M059J (cell line): ENCODE measurements at places on chromosomes 5 and 9. TPM values are rescaled to one million over a fixed set of nuclear protein-coding genes. Genes with fewer than 3 reads are reported as not detected.
A peak's percentile ranks its signal among the peaks of the same experiment; 100 is the strongest.

GRCh38 chr5:139473105-139473504 lies 2.3 kb downstream of the SMIM33 start:
- DNase-seq, result no peak

DNA sequence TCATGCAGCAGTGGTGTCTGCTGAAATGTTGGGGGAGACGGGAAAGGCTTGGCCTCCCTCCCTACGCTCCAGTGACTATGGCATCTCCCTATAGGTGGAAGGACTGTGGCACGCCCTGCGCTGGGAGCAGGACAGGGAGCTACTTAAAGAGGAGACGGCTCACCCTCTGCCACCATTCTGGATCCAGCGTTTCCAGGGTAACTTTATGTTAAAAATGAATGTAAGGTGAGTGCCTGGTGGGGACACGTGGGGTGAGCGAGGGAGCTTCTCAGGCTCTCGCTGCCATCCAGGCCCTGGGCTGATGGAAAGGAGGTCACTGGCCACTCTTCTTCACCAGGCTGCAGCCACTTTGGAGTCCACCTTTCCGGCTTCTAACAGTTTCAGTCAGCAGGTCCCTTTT lies 15.7 kb downstream of the PAEP start:
- no peak for DNase-seq

PHF24 gene
- total RNA-seq, result not detected in 2 replicates

- DNase-seq, result no peak
Measured at GRCh38 chr9:125609744-125610143, 97.3 kb downstream of the MAPKAP1 start.

- no peak for DNase-seq
Measured at GRCh38 chr5:140694276-140694675, 3.0 kb downstream of the HARS2 start.

GRCh38 chr9:124342776-124343485 lies 72.3 kb downstream of the PSMB7 start:
- peak; percentile 98 for DNase-seq

DNA sequence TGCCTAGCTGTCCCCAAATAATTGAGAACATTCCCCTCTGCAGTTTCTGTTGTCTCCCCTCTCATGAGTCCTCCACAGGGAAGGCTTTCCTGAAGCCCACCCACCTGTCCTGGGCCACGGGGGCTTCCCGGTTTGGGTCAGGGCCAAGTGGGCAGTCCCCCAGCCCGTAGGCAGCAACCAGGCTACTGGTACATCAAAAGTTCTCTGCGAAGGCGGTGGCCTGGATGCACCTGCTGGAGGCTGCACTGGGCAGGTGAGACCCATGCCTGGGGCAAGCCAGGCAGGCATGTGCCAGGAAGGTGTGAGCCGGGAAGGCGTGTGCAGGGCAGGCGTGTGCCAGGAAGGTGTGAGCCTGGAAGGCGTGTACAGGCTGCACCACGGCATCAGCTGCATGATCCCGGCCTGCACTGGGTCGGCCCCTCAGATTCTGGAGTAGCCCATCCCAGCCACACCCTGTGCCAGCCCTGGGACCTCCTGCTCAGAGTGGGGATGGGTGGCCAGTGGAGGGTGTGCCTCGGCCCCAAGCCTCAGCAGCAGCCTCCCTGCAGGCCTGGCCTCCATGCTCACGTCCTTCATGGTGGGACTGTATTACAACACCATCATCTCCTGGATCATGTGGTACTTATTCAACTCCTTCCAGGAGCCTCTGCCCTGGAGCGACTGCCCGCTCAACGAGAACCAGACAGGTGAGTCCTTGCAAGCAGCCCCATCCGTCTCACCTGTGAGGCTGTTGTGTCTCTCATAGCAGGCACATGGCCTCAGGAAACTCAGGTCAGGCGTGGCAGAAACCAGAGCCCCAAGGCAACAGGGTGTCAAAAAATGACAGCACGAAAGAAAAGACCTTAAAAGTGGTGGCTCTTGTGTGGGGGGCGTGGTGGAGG lies 8.7 kb downstream of the SLC6A19 start:
- no peak for DNase-seq

DNA sequence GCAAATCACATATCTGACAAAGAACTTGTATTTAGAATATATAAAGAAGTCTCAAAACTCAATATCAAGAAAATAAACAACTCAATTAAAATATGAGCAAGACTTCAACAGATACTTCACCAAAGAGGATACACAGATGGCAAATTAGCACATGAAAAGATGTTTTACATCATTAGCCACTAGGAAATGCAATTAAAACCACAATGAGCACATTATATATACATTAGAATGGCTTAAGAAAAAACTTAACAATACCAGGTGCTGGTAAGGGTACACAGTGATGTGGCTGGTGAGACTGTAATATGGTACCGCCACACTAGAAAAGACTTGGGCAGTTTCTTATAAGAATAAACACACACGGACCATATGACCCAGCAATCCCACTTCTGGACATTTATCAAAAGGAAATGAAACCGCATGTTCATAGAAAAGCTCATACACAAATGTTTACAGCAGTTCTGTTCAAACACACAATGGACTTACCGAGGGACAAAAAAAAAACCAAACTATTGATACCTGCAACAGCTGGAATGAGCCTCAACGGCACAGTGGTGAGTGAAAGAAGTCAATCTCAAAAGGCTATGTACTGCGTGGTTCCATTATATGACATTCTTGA lies 27.6 kb downstream of the SEMA4D start:
- no peak for DNase-seq

DNA sequence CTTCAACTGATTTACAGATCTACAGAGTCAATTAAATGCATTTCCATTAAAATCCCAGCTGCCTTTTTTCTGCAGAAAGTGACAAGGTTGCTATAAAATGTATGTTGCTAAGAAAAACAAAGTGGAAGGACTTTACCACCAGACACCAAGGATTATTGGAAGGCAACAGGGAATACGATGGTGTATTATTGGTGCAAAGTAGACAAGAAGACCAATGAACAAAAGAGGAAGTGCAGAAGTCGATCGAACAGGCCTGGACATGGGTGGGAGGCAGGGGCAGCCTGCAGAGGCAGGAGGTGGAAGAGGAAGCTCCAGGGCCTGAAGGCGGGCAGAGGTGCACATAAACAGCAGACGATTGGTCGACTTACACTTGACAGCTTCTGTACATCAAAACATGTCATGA lies 10.6 kb upstream of the SLC6A19 start:
- no peak for DNase-seq

- no peak for DNase-seq
Measured at GRCh38 chr5:31656806-31657205, 17.9 kb downstream of the PDZD2 start.

DNA sequence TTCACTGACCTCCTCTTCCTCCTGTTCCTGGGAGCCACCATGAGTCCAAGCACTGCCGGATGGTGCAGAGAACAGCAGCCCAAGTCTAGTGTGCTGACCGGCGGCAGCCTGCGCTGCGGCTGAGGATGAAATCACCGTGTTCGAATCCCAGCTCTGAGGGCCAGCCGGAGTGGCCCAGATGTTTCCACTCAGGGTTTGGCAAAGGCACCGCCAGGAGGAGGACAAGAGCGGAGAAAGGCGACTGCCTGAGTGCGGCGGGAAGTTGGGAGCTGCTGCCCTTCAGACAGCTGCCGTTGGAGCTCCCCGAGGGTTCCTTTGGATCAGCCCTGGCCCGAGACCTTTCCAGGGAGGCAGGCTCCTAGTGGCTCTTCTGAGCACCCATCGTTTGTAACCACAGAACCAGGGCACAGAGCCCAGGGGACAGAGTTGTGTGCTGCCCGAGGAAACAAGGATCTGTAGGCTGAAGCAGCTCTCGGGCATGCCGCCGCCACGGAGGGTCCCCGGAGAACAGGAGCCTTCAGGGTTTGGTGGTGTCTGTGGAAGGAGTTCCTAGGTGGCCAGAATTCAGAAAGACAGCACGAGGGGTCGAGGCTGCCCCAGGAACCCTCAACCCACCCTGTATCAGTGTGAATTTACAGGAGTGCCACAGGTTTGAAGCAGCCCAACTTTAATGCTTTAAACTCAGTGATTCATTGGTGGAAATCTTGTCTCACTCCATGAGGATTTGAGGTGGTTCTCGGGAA lies 115.6 kb upstream of the COL5A1 start:
- DNase-seq, result peak; percentile 39

SPAG8 gene
- total RNA-seq, result 0.86 and 2.3 TPM in 2 replicates

GRCh38 chr5:100537946-100538345 lies 2.8 kb downstream of the FAM174A start:
- no peak for DNase-seq

- no peak for DNase-seq
Measured at GRCh38 chr5:52502460-52502999, 285.2 kb upstream of the ITGA1 start.

GRCh38 chr9:16329671-16330113 lies 540.8 kb downstream of the BNC2 start:
- DNase-seq, result no peak

DNA sequence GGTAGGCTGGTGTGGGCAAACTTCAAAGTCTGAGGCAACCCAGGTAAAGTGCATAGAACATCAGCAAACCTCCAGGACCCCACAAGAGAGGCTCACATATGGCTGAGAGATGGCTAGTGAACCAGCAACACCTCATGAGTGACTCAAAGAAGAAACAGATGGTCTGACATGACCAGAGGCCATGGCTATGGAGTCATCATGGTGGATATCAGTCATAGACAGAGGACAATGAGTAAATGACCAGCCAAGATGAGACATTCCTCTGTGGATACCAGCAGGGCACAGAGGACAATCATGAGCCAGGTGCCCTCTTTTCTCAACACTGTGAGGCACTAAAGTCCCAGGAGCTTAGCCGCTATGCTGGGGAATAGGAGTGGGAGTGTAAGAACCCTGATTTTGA lies 180.8 kb downstream of the RASEF start:
- DNase-seq, result peak; percentile 78

- no peak for DNase-seq
Measured at GRCh38 chr5:42982107-42982622, 58.0 kb downstream of the ANXA2R start.

GRCh38 chr9:128107468-128108268 lies 19.9 kb downstream of the PTGES2 start:
- DNase-seq, result no peak

- no peak for DNase-seq
Measured at GRCh38 chr9:96350866-96351265, 32.6 kb downstream of the SLC35D2 start.

RPS14 gene
- 1,412 and 1,643 TPM in 2 replicates for total RNA-seq

ST8SIA4 gene
- 0.10 and 0.17 TPM in 2 replicates for total RNA-seq

DNA sequence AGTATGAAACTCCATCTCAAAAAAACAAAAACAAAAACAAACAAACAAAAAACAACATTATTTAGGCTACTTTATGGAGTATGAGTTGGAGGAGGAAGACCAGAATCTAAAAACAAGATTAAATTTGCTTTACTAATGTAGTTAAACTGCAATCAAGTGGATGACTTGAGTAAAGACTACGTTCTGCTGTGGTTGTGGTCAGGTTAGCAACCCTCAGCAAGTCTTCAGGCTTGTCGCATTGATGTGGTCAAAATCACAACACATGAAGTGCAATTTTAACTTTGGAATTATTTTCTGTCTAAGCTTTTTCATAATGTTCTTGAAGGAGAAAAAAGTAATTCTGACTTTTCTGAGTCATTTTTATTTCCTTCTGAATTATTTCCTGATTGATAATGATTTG lies 43.1 kb downstream of the PDE6A start:
- no peak for DNase-seq

CATSPER3 gene
- not detected in 2 replicates for total RNA-seq

DNA sequence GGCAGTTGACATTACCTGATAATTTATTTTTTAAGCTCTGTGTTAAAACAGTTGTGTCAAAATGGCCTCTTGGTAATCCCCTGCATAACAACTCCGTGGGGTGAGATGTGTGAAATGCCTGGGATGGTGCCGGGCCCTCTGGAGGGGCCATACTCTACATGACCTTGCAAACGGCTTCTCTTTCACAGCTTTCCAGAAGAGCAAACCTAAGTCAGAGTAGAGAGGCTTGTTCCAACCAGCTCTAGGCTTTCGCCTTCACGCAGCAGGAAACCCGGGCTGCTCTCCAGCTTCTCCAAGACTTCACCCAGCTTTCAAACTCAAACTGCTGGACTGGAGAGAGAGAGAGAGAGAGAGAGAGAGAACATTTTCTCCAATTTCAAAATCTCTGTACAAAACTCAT lies 120.1 kb downstream of the SNX18 start:
- DNase-seq, result no peak

GPX8 gene
- total RNA-seq, result 155 and 179 TPM in 2 replicates

- no peak for DNase-seq
Measured at GRCh38 chr5:28414619-28415018, 1376.2 kb upstream of the CDH9 start.

GRCh38 chr5:42611437-42611836 lies 145.2 kb upstream of the CCDC152 start:
- no peak for DNase-seq

DNA sequence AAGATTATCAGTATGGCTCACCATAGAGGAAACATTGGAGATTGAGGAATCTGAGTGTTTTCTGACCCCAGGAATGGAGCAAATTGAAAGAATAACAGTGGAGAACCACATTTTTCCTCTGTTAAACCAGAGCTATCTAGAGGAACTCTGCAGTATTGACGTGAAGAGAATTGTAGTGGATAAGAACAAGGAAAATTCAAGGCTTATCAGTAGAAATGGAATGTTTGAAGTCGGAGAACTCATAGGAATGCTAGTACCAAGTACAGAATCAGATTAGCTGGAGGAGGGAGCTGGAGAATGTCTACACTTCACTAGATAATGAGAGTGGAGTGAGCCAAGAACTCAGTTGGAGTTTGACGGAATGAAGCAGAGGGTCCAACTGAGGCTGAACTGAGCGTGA lies 50.3 kb downstream of the SNCAIP start:
- DNase-seq, result no peak

DNA sequence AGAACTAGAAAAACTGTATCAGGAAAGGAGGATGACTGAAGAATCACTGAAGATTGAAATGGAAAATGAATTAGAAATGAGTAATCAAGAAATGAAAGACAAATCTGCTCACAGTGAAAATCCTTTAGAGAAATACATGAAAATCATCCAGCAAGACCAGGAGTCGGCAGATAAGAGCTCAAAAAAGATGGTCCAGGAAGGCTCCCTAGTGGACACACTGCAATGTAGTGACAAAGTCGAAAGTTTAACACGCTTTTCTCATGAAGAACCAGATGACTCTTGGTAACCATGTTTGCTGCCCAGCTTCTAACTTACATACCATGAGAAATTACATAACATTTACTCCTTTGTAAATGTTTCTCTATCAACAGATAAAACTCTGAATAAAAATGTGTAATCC lies 37.1 kb downstream of the CPLANE1 start:
- no peak for DNase-seq

DNA sequence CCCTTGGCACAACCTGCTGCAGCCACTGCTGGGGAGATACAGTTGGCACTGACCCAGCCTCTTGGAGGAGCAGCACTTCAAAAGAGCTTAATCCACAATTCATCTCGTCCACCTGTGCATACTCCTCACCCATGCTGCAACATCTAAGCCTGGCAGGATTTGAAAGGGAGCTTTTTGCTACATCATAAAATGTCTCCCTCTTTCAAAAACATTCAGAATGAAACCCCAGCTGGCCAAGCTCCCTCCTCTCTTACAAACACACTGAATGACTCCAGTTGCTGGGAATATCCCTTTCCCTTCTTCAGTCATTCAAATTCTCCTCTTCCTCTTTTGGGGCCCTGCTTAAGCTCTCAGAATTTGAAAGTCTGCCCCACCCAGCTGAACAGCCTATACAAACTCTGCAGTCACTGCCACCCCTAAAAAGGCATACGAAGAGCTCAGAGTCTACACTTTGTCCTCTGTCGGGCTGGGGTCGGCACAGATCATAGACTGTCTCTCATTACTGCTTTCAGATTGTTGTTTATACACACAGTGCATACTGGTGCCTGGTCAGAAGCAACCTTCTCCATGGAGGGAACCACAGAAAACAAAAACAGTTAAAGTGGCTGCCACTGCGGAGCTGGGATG lies 8.8 kb upstream of the C5orf15 start:
- DNase-seq, result no peak

- DNase-seq, result no peak
Measured at GRCh38 chr5:11304641-11305040, 543.6 kb upstream of the DAP start.
